ENCODE measurements at places on chromosomes 11 and 22. TPM values are rescaled to one million over a fixed set of nuclear protein-coding genes. Genes with fewer than 3 reads are reported as not detected.

GRCh38 chr11:122146475-122146874, 30.5 kb upstream of the BLID start:
- no peaks in the 10 kb centered on the region for H3K27me3 ChIP-seq
- H3K4me1 ChIP-seq, result no peaks in the 10 kb centered on the region
- H3K36me3 ChIP-seq, result no peaks in the 10 kb centered on the region
- no peak overlapping the region for H3K27ac ChIP-seq

GRCh38 chr11:10338287-10338686, 33.4 kb downstream of the ADM start:
- no peak for DNase-seq
- no peaks in the 10 kb centered on the region for H3K27me3 ChIP-seq
- H3K4me3 ChIP-seq, result no peak overlapping the region
- no peak overlapping the region for H3K27ac ChIP-seq
- H3K4me1 ChIP-seq, result no peaks in the 10 kb centered on the region

GRCh38 chr22:25122136-25122764, 77.4 kb upstream of the CRYBB3 start:
- no peaks in the 10 kb centered on the region for H3K36me3 ChIP-seq
- peaks cover 20% of the 10 kb centered on the region for H3K4me1 ChIP-seq
- DNase-seq, result no peak

DNA sequence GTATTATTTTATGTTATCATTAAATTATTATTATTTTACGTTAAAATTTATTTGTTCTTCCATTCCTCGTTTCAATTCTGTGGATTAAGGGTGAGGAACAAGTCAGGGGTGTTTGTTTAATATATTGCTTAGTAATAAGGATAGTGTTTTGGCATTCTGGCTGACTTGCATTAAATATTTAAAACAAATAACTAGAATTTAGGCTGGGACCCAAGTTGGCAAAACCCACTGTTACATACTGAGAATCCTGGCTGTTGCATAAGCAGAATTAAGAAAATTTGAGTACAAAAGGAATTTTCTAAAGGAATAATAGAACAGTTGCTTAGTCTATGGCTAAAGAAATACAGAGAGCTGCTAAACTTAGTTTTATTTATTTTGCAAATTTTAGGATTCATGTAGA, 196.4 kb downstream of the GUCY1A2 start:
- no peak for DNase-seq
- H3K4me1 ChIP-seq, result no peaks in the 10 kb centered on the region
- no peaks in the 10 kb centered on the region for H3K36me3 ChIP-seq
- H3K4me3 ChIP-seq, result no peak overlapping the region
- no peaks in the 10 kb centered on the region for H3K27me3 ChIP-seq
- H3K27ac ChIP-seq, result no peak overlapping the region

DNA sequence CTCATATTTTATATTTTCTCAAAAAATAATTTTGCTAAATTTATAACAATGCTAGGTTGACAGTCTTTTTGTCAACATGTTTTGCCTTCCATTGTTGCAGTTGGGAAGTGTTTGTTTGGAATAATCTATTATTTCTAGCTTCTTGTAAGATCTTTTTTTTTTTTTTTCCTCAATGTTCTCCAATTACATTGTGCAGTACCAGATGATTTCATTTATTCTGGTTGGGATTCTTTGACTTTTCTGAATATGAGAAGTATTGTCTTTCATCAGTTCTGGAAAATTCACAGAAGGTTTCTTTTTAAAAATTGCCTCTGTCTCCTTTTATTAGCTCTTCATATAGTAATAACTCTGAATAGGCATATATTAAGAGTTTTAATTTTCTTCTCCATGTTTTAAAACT, 245.4 kb downstream of the DYNC2H1 start:
- no peak overlapping the region for H3K4me3 ChIP-seq
- no peak overlapping the region for H3K27ac ChIP-seq
- DNase-seq, result no peak
- H3K27me3 ChIP-seq, result no peaks in the 10 kb centered on the region
- no peaks in the 10 kb centered on the region for H3K36me3 ChIP-seq

The SLC22A6 gene
- total RNA-seq, result not detected

All from pancreas (tissue), 10 donors.